Dermis microvascular lymphatic vessel endothelial cell (primary cell): ENCODE measurements at places on chromosomes 1 and 21.
A peak's percentile ranks its signal among the peaks of the same experiment; 100 is the strongest.

GRCh38 chr1:40628903-40629292, 36.6 kb downstream of the RIMS3 start:
- no peak for DNase-seq

- DNase-seq: no peak
These were observed 30.2 kb upstream of the DDX59 start for GRCh38 chr1:200699871-200700270.

DNA sequence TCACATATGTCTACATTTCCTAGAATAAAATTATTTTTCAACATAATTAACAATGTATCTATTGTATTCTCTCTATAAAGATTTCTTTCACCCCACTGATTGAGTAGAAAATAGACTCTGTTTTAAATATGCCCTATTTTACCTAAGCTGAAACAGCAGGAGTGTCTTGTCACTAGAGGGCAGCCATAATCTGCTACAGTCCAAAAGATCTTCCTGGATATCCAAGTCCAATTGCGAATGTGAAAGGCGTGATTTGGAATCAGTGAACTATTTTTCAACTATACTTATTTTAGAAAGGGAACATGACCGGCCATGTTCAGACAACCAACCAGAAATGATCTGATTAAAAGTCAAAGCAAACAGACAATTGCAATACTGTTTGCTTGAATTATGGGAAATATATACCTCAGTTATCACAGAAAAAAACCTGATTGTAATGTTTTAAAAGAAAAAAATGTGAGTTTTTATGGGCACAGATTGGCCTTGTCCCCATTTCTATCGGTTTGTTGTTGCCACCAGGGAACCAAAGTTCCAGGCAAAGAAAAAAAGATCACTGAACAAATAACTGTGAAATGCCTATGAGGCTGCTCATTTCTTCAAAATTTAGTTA, 1211.0 kb upstream of the ADGRL4 start:
- peak; percentile 23 for DNase-seq

- no peak for DNase-seq
These were observed 139.9 kb downstream of the PTGER3 start for GRCh38 chr1:70907563-70908310.

GRCh38 chr1:154812877-154813276, 57.2 kb downstream of the KCNN3 start:
- DNase-seq: no peak

DNA sequence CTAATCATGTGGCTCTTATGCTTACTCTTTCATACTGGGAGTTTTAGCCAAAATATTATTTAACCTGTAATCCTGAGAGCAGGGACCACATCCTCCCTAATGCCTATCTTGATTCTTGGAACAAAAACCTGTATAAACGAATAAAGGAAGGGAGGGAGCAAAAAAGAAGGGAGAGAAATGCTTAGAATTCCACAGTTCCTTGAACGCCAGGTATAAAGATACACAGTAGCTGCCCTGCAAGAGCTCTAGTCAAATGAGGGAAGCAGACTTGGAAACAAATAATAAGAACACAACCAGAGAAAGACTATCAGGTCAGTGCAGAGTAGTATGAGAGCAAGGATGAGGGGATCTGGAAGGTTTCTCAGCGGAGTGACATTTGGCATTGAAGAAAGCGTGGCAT, 116.3 kb downstream of the SLC30A10 start:
- DNase-seq: no peak

DNA sequence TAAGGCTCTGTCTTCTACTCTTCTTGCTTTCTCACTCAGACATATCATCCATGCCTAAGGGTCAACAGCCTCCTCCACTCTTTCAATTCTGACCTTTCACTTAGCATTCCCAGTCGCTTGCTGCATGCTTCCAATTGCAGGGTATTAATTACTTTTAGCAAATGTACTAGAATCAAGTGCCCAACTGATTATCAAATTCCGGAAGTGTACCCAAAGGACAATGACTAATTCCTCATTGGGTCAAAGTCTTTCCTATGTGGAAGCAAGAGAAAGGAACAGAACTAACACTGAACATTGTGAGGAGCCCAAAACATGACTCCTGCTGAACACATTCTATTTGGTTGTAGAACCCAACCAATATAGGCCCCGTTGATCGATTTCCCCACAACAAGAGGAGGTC, 101.8 kb downstream of the APP start:
- DNase-seq: no peak

DNA sequence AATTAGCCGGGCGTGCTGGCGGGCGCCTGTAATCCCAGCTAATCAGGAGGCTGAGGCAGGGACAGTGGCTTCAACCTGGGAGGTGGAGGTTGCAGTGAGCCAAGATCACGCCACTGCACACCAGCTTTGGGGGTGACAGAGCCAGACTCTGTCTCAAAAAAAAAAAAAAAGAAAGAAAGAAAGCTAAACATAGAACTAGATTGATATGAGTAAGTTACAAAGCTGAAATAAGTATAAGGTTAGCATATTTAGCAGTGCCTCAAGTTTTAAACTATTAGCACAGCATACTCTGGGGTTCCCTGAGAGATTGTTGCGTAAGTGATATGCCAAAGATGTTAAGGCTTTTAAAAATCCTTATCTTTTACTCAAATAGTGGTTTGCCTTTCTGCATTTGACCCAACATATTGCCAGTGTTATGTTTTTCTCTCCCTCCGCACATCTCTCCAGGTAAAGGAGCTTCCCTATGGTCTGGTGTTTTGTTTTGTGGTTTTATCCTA, 126.1 kb downstream of the CD247 start:
- no peak for DNase-seq

DNA sequence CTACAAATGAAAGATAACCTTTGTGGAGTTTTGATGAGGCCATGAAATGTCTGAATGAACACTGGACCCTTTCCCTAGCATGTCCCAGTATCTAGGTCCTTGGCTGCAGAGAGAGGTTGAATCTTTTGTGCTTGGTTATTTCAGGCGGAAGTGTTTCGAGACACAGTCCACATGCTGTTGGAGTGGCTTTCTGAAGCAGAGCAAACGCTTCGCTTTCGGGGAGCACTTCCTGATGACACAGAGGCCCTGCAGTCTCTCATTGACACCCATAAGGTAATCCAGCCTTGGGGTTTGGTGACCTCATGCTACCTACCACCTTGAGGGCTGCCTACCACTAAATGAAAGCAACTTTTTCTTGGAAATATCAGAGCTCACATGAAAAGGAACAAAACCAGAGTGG, 38.9 kb upstream of the BMP8A start:
- DNase-seq: no peak

GRCh38 chr1:48693674-48694320, 82.9 kb downstream of the BEND5 start:
- DNase-seq: no peak

GRCh38 chr1:55612988-55613387, 397.8 kb upstream of the USP24 start:
- no peak for DNase-seq

GRCh38 chr1:65339866-65340468, 30.6 kb downstream of the DNAJC6 start:
- DNase-seq: peak; percentile 23

DNA sequence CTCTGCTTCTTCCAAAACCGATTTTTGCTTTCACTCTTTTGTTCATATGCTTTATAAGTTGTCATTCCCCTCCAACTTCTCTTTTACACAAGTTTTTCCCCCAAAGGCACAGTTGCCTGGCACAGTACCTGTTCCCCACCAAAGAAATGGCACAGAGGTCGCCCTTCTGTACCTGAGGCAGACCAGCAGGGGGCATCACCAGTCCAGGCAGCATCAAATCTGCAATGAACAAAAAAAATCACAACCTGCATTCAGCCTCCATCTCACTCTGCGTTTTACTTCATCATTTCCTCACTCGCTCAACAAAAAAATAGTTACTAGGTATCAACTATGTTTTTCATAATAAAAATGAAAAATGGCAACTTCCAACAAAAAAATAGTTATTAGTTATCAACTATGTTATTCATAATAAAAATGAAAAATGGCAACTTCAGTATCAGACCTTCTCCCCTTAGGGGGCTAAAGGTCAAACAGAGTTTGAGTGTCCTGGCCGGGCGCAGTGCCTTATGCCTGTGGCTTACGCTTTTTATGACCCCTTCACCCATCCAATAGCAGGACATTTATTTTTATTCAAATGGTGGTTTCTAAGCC, 4.1 kb downstream of the EIF2D start:
- DNase-seq: peak; percentile 67

GRCh38 chr1:75980972-75981897, 49.0 kb upstream of the ASB17 start:
- DNase-seq: no peak

- no peak for DNase-seq
These were observed 993.8 kb upstream of the NCAM2 start for GRCh38 chr21:20004367-20004766.

GRCh38 chr21:33619726-33620125, 21.8 kb downstream of the CRYZL1 start:
- DNase-seq: no peak

DNA sequence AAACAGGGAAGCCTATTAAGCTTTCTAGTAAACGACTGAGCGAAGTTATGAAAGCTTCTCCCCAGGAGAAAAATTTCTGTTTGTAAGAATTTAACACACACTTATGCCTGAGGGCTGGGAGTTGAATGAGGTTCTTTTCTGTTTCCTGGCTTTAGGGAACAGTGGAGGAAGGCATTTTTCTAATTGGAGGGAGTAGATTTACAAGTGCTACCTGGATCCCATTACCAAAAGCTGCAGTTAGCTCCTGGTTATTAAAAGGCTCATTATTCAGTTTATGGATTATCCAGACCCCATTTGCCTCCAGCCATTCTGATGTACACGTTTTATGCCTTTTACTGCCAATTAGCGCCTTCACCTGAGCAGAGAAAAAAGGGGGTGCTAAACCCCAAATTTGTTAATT, 7.5 kb downstream of the ST6GALNAC3 start:
- no peak for DNase-seq

- DNase-seq: no peak
These were observed 29.1 kb downstream of the EIF2D start for GRCh38 chr1:206582971-206583706.

GRCh38 chr1:112231331-112231730, 164.7 kb upstream of the CTTNBP2NL start:
- no peak for DNase-seq

DNA sequence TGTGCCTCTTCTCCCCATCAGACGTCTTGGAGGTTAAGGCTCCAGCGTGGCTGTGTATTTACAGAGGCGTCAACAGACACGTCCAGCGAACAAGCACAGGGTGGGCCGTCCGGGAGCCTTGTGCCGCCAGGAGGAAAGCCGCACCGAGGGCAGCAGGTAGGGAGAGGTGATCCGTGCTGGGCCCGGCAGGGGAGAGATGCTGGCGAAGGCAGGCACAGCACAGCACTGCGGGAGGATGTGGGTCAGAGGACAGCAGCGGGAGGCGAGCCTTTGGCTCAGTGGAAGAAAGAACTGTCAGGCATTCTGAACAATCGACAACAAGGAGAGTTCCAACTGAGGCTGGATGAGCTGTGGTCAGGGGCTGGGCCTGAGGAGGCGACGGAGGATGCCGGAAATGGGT, 144.1 kb upstream of the TNR start:
- DNase-seq: no peak

GRCh38 chr1:53361541-53361961, 33.7 kb upstream of the LRP8 start:
- no peak for DNase-seq

DNA sequence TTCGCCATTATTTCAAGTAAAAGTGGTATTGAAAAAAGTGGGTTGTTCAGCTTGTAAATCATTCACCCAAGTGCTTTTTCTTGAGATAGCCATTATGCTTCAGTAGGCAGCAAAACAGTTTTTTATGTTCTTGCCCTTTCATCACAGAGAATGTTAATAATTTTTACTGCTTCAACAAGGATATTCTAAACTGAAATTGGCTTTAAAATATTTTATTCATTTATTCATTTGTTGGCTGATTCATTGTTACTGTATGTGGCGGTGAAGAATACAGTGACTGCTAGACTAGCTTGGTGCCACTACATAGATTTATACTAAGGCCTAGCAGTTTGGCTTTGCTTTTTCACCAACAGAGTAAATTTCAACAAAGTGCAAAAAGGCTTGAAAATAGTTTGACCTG, 121.5 kb downstream of the OLFML2B start:
- no peak for DNase-seq

GRCh38 chr21:39707316-39707715, 37.7 kb upstream of the IGSF5 start:
- DNase-seq: no peak

DNA sequence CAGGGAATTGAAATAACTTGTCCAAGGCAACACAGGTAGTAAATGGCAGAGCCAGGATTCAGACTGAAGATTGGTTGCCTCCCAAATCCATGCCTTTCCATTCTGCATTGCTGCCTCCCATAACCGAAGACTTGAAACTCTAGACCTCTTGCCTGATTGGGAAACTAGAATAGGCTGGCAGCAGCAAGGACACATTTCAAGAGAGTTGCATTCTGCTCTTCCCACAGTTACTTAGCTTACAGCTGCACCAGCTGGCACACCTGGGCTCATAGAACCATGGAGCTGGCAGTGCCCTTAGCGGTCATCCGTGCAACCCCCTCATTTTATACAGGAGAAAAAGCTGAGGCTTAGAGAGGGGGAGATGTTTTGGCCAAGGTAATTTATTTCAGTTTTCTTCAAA, 8.0 kb downstream of the TRNAU1AP start:
- no peak for DNase-seq

DNA sequence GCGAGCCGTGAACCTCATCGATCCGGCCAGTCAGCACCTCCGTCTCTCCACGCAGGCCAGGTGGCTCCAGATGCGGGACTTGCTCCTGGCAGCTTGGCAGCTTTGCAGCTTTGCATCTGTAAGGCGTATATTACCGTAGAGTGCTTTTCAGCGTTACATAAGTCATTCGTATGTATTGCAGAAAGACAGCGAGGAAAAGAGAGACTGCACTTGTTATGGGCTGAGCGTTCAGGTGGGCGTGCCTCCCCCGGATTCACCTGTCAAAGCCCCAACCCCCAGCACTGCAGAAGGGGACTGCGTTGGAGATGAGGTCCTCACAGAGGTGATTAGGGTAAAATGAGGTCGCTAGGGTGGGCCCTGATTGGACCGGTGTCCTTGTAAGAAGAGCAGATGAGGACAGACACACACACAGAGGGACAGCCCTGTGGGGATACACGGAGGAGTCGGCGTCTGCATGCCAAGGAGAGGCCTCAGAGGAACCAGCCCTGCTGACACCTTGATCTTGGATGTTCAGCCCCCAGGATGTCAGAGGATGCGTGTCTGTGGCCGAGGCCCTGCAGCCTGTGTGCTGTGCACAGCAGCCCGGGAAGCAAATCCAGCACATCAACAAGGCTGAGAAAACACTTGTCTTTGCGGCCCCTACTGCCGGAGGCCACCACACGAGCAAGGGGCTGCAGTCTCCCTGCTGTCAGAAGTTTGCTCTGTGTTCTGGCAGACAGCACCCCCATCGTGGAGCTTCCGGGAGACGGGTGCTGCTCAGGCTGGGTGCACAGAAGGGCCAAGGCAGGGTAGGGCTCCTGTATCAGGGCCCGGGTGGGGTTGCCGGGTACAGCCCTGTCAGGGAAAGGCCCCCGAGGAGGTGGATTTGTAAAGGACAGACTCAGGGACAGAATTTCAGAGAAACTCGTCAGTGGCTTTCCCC, 10.9 kb upstream of the AGPAT3 start:
- DNase-seq: no peak

DNA sequence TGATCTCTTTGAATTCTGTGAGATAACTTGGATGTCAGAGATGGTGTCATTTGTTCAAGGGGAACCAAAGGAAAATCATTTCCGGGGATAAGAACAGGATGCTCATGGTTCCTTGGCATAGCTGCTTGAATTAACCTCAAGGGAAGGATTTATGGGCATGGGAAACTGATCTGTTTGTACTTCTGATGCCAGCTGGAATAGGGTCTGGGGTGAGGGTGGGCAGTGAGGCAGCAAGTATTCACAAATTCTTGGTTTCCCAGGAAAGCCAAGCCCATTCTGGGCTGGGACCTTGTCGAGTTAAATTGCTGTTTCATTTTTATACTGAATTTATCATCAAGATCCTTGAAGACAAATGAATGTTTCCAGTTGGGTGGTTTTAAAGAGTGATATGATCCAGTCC, 14.1 kb downstream of the INTS3 start:
- no peak for DNase-seq
